ENCODE measurements at places on chromosomes 2 and 18. TPM values are rescaled to one million over a fixed set of nuclear protein-coding genes. Genes with fewer than 3 reads are reported as not detected.

DNA sequence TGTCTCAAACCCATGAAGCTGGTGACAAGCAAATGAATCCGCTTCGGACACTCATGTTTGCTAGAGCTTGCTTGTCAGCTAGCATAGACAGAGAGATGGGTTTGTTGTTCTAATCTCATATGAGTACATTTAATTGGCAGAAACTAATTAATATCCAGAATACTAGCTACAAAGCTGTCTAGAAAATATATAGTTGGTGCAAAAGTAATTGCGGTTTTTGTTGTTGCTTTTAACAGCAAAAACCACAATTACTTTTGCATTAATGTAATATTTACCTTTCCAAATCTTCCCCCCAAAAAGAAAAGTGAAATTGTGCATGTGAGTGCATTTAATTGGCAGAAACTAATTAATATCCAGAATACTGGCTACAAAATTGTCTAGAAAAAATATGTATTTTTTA, 1115.2 kb downstream of the TDRD15 start:
- no peak for DNase-seq

DNA sequence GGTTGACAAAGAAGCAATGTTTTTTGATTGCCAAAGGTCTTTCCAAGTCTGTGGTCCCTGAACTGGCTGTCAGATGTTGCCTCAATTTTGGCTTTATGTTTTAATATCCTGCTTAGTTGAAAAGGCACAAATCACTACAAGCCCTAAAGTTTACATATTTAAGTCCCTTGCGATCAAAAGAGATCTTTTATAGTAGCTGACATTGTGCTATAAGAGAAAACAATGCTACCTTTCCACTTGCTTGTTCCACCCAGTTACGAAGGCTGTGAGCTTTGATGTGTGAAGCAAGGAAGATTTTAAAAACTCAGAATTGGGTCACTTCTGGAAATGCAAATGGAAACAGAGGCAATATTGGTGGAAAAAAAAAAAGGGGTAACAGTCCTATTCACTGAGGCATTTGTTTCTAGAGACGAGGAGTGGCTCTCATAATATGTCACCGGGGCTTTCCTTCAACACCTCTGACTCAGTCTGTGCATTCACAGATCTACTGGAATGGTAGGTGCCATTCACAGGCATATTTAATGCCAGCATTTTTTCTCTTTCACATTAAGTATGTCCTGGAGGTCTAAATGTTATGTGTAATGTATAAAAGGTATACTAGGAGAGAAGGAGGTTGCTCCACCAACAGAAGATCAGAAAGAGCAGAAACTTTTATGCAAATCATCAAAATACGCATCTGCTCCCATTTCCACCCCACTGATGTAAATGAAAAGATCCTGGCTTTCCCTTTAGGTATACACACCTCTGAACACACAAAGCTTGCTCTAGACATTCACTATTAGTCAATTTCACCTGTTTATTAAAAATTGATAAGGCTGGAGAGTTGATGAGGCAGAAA, 91.8 kb downstream of the TGIF1 start:
- no peak for DNase-seq

GPR39 gene
- 2.3 TPM for total RNA-seq

ZDBF2 gene
- 13.5 TPM for total RNA-seq

GRCh38 chr18:12520442-12520992, 112.8 kb downstream of the PRELID3A start:
- no peak for DNase-seq

DNA sequence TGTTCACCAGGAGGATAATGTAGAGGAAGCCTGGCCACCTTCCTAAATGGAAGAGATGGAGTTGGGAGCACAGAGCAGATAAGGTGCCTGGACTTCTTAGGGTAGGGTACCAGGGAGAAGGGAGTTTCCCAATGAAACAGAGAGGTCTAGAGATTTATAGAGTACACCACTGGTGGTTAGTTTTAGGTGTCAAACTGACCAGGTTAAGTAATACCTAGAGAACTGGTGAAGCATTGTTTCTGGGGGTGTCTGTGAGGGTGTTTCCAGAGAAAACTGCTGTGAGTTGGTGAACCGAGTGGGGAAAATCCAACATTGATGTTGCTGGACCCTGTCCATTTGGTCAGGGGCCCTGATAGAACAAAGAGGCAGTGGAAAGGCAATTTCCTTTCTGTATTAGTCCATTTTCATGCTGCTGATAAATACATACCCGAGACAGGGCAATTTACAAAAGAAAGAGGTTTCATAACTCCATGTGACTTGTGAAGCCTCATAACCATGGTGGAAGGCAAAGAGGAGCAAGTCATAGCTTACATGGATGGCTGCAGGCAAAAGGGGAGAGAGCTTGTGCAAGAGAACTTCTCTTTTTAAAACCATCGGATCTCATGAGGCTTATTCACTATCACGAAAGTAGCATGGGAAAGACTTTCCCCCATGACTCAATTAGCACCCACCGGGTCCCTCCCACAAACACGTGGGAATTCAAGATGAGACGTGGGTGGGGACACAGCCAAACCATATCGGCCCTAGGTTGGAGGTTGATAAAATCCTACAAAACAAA, 260.8 kb downstream of the CBLN2 start:
- DNase-seq: no peak
